ENCODE measurements at places on chromosomes 2 and 18.

- no peak for DNase-seq
These were observed 44.1 kb upstream of the SLC14A2 start for GRCh38 chr18:45571195-45571594.

- no peak for DNase-seq
These were observed 119.0 kb upstream of the ALKAL2 start for GRCh38 chr2:406876-407275.

DNA sequence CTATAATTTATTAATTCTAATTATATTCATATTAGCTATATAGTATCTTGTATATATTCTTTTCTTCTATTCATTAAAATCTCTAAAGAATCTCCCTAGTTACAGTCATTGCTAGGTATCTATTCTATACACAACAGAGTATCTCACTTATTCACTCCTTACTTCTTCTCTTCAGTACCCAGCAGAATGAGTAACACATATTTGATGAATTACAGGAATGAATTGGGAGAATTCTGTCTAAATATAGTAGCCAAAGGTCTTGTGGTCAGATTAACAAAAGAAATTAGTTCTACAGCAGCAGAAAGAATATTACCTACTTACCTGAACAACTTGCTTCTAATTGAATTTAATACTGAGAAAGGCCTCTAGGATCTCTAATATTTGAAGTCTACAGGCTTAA, 758.0 kb upstream of the ZEB2 start:
- no peak for DNase-seq

GRCh38 chr18:2961821-2962220, 51.1 kb downstream of the LPIN2 start:
- no peak for DNase-seq

DNA sequence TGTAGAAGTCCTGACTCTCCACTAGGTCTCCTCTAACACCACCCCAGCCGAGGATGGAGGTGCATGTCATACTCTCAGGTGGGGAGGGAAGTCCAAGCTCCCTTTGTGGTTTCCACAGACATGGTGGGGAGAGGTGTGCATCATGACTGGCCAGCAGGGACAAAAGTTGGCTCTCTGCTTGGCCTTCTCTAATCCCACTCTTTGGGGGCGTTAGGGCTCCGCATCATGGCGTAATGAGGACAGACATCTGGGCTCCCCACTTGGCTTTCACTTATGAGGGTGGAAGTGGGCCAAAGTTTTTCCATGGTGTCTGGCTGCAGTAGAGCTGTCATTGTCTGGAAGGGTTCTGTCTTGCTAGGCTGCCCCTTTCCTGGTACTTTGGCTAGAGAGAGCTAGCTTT, 80.7 kb upstream of the DAPL1 start:
- DNase-seq, result no peak

GRCh38 chr18:79517341-79517740, 121.6 kb downstream of the NFATC1 start:
- DNase-seq, result no peak

DNA sequence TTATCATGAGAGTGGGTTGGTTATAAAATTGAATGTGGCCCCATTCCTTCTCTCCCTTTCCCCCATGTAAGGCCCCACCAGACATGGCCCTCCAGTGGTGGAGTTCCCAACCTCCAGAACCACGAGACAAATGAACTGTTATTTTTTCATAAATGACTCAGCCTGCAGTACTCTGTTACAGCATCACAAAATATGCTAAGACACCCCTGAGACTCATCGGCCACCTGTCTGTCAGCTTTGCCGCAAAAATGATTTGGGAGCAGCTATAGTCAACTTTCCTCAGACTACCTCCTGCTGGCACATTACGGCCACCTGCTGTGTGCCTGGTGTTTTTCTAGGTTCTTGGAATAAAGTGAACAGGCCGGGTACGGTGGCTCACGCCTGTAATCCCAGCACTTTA, 21.4 kb upstream of the C1QL2 start:
- no peak for DNase-seq

GRCh38 chr2:101745711-101746694, 48.5 kb downstream of the MAP4K4 start:
- peak; percentile 49 for DNase-seq
